ENCODE measurements at places on chromosomes 13 and 19. TPM values are rescaled to one million over a fixed set of nuclear protein-coding genes. Genes with fewer than 3 reads are reported as not detected.

Gene CGB1
- total RNA-seq = not detected

Gene TEX101
- not detected for total RNA-seq

DNA sequence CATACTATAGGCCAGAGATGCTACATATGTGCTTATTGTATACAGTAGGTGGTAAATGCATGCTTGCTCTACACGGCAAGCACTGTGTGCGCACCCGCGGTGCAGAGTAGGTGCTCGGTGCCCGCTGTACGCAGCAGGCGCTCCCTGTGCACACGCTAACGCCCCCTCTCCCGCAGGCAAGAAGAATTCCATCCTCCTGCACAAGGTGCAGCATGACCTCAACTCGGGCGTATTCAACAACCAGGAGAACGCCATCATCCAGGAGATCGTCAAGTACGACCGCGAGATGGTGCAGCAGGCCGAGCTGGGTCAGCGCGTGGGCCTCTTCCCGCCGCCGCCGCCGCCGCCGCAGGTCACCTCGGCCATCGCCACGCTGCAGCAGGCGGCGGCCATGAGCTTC is 17.7 kb downstream of the POLRMT start:
- DNase-seq = no peak

DNA sequence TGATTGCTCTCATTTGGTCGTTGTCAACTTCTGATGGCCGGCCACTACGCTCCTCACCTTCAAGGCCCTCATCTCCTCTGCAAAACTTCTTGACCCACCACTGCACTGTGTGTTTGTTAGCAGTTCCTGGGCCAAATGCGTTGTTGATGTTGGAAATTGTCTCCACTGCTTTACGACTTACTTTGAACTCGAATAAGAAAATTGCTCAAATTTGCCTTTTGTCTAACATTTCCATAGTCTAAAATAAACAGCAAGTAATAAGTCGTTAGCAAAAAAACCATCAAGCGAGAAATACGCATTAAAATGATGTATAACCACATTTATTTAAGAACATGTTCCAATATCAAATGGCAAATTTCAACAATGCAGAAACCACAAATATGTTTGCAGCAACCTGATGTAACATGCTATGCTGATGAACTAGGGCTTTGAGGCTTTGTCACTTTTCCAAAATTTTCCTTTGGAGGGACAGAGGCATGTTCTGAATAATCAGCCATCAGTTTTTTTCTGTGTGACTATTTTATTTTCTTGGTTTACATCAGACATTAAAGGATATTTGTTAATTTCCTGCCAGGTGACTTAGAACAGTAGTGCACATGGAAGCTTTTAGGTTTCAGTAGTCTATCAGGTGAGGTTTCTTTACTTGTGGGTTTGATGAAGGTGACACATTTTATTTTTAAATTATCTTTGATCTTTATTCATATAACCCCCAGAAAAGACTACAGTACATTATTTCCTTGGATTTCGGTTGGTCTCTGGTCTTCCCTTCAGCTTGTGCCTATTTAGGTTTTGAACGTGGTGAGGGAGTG is 74.7 kb upstream of the TEX29 start:
- DNase-seq = no peak

Measured in left cardiac atrium (tissue), 4 donors.